ENCODE measurements at places on chromosomes 2 and 18.

- DNase-seq: no peak
These were observed 2.6 kb downstream of the HS6ST1 start for GRCh38 chr2:128315829-128316776.

- DNase-seq: no peak
These were observed 76.6 kb upstream of the FAM237A start for GRCh38 chr2:206565666-206566065.

DNA sequence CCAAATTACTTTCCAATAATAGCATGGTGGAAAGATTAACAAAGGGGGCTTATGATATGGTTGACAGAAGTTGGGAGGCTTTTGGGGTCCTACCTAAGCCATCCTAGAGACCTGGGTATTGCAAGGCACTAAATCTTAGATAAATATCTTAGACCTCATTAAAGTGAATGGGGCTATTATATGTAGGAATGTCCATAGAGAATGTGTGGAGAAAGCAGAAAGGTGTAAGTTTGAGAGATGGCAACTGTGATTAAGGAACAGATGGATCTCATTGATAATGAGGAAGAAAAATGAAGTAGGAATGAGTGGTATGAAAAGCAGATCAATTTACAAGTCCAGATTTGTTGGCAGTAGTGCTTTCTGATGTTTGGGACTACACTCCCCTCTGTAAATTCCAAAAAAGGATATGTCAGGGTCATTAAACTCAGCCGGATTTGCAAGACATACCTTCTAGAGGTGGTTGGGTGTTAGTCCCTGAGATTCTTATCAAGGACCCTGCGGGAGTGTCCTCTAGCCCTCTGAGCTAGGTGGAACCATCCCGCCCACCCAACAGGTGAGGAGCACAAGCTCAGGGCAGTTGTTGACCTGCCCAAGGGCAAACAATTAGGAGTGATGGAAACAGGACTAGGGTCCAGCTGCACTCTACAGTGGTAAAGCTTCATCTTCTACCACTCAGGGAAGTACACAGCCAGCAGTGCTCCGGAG is 12.1 kb downstream of the TCF7L1 start:
- no peak for DNase-seq

- DNase-seq: no peak
These were observed 182.1 kb downstream of the ETAA1 start for GRCh38 chr2:67579216-67579615.

DNA sequence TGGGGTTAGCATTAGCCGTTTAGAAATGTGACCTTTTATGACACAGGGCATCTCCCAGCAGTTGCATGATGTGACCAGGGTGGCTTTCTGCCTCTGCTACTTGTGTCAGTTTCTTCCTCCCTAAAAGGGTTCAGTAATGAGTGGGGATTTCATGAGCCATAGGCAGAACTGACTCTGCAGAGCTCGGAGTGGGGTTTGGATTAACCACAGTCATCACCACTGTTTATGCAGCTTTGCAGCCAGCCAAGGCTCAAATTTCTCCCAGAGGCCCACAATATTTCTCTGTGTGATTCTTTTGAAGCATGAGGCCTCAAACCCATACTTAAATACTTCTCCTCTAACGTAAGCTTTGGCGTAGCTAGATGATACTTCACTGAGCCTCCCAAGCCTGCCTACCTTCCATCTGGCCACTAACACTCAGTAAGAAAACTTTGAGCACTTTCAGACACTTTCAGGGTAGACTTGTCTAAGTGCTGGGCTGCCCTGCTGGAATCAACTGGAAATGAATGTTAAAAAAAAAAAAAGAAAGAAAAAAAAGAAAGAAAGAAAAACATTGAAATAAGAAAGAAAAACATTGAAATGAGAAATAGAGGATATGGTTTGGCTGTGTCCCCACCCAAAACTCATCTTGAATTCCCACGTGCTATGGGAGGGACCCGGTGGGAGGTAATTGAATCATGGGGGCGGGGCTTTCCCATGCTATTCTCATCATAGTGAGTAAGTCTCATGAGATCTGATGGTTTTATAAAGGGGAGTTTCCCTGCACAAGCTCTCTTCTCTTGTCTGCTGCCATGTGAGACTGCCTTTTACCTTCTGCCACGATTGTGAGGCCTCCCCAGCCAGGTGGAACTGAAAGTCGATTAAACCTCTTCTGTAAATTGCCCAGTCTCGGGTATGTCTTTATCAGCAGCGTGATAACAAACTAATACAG is 11.5 kb upstream of the LAPTM4A start:
- no peak for DNase-seq
